ENCODE measurements at places on chromosomes 7 and 10.

DNA sequence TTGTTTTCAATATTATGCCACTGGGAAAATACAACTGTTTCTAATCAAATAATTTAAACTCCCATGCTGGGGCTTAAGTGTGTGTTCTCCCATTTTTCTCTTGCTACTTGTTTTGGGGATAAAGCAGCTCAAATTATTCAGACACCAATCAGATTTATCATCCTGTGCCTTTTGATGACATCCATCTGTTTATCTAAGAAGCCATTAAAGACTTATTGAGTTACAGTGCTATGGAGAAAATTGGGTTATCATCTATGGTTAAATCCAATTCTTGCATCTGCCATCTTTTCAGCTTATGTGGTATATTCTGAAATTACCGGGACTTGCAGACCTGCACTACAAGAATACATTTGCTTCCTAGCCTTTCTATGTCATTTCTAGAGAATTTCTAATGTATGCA is 401.2 kb downstream of the GFRA1 start:
- DNase-seq = no peak

- DNase-seq = no peak
Observed at GRCh38 chr7:96322373-96322695, 436 bp upstream of the SLC25A13 start.

DNA sequence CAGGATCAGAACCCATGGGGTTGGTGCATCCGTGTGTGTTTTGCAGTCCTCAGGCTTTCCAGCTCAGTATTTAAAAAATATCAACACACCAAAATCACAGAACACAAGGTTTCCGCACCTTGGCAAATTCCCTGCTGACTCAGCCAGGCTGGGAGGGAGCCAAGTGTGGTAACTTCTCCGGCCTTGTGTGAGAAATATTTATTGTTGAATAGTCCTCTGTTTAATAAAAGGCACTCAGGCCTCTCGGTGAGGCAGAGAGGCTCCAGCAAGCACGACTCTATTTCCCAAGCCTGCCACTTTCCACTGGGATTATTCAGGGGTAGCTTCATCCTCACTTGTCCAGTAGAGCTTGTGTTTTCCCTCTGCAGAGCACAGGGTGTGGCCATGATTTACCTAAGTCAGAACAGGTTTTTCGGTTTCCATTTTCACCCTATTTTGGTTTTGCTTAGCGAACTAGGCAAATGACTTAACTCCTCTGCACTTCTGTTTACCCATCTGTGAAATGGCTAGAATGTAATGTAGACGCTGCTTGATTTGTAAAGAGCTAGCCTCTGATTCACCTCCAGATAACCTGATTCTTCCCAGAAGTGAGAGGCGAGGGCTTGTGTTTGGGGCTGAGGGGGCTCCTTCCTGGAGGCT is 13.0 kb upstream of the CHST15 start:
- no peak for DNase-seq

GRCh38 chr10:12534824-12535223 is 185.5 kb downstream of the CAMK1D start:
- DNase-seq = no peak
